B cell (primary cell): ENCODE measurements at places on chromosomes 6 and 20. TPM values are rescaled to one million over a fixed set of nuclear protein-coding genes. Genes with fewer than 3 reads are reported as not detected.

- DNase-seq = no peak
Observed at GRCh38 chr6:132210886-132211563, 190.2 kb downstream of the MOXD1 start.

GRCh38 chr6:170248861-170249600 is 41.8 kb downstream of the DLL1 start:
- no peak for DNase-seq

Gene MICB
- total RNA-seq = 21.9 and 24.2 TPM in 2 replicates

Gene GNAS-AS1
- 1.5 and 2.1 TPM in 2 replicates for total RNA-seq
